ENCODE measurements at places on chromosomes 16 and 17. TPM values are rescaled to one million over a fixed set of nuclear protein-coding genes. Genes with fewer than 3 reads are reported as not detected.

The GNG13 gene
- total RNA-seq = 0.31 TPM

DNA sequence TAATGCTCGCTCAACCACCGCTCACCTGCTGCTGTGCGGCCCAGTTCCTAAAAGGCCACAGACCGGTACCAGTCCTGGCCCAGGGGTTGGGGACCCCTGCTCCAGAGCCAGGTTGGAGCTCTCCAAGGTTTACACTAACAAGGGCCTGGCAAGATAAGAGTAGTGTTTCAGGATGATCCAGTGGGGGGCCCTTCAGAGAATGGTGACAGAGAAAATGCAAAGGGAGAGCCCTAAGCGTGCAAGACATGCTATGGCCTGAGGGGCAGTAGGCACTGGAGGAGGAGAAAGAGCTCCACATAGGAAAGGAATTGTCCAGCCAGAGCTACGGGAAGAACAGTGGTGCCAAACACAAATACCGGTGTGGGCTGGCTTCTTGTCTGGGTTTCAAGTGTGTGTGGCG, 233.4 kb downstream of the STX8 start:
- no peak for DNase-seq

DNA sequence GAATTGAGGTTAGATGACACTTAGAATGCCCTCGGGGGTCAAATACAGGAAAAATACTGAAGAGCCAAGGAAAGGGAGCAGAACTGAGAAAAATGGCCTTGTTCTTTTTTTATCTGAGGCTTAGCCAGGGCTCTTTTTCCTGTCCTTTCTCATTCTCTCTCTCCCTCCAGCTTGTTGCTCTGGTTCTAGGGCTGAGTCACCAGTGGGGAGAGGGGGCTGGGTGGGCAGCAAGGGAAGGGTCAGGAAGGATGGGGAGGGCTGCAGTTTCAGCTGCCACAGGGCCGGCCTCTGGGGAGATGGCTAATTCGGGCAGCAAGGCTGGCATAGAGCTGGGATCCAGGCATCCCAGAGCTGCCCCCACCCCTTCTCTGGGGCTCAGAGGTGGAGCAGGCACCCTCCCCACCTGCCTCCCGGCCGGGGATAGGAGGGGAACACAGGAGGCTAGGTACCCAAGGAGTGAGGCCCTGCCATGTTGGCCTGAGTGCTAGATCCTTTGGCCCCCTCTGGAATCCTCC, 3.9 kb downstream of the ITGA3 start:
- DNase-seq = no peak

GRCh38 chr17:57935833-57936807, 19.1 kb downstream of the CUEDC1 start:
- no peak for DNase-seq

GRCh38 chr16:87830673-87831420, 38.5 kb downstream of the SLC7A5 start:
- no peak for DNase-seq

The CLEC18B gene
- total RNA-seq = 2.0 TPM

The HID1 gene
- 56.9 TPM for total RNA-seq

- DNase-seq = no peak
These were observed 10.9 kb downstream of the STH start for GRCh38 chr17:46009681-46010596.

The KRT35 gene
- total RNA-seq = not detected

The ATXN7L3 gene
- 96.4 TPM for total RNA-seq

The CCDC40 gene
- 2.1 TPM for total RNA-seq

The CD300LB gene
- 0.27 TPM for total RNA-seq

The RAMP2 gene
- total RNA-seq = 5.7 TPM

GRCh38 chr17:40485851-40486521, 15.4 kb downstream of the TNS4 start:
- no peak for DNase-seq

- no peak for DNase-seq
These were observed 98.6 kb upstream of the RPL38 start for GRCh38 chr17:74104921-74105320.

DNA sequence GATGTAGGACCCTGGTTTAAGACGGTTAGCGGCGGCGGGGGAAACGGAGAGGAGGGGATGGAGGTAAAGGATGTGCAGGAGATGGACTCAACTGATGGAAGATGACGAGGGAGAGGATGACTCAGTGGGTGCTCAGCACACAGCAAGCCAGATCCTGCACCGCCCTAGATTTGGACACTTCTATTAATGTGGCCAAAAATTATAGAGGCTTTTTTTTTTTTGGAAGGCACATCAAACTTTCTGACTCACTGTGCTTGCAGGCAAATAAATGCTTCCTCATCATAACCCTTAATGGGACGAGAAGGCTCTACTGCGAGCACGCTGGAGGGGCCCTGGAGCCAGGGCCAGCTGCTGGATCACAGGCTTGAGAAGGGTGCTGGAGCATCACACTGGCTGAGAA, 36.0 kb downstream of the RTN4RL1 start:
- DNase-seq = no peak

The GRIN2A gene
- 0.57 TPM for total RNA-seq

The CPPED1 gene
- total RNA-seq = 23.4 TPM

The KRT27 gene
- not detected for total RNA-seq

DNA sequence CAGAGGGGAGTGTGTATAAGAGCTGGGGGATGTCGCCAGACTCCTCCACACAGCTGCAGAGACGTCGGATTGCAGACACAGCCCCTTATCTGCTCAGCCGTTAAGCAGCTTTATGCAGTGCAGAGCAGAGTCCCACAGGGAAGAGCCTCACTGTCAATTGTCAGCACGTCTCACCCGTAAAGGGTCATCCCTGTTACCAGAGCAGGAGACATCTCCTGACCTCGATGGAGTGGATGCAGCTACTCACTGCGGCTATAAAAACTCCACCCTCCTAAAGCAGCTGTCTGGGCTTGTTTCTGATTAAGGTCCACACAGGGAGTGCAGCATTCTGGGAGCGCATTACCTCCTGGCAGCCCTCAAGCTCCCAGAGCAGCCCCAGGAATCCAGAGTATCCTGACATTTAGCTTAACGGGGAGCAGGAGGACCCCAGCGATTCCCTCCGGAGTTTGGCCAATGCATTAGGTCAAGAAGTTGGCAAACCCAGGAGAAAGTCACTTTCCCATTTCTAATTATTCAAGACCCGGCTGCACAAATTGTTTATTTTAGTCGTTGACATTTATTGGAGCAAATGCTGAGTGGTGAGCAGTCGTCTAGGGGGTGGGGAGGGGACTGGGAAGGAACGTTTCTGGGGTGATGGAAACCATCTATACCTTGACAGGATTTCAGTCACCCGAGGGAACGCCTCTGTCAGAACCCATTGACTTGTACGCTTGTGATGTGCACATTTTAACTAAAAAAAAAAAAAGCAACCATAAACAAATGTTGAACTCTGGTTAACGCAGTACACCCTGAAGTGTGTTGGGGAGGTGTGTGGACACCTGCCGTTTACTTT, 100.0 kb upstream of the ZNF469 start:
- no peak for DNase-seq

The SCN4A gene
- 0.22 TPM for total RNA-seq

DNA sequence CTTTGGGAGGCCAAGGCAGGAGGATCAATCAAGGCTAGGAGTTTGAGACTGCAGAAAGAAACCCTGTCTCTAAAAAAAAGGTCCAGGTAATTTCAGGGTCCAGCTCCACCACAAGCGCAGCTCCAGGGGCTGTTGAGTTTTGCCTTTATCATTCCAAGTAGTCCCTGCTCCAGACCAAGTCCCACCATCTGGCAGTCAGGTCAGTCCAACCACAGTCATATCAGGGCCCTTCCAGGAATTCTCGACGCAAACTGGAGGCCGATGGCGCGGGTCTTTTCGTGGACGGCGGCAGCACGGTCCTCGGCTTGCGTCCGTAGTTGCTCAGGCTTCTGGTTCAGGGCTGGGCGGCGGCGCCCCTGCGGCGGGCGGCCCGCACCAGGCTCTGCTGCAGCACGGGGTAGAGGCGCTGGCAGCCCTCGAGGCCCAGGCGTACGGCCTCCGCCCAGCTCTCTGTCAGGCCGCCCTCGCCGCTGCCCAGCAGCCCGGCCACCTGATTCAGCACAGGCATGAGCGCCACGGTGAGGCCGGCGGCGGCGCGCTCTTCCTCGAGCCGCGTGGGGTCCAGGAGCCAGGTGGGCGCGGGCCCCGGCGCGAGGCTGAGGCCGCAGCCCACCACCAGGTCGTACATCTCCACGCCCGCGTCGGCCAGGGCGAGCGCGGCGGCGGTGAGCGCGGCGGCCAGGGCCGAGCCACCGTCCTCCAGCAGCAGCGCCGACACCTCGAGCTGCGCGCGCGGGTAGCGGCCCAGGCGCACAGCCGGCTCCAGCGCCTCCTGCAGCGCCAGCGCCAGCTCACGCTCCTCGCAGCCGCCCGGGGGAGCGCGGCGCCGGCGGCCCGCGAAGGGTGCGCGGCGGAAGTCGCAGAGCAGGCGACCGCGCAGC, 752 bp downstream of the EXOSC6 start:
- peak; percentile 70 for DNase-seq

DNA sequence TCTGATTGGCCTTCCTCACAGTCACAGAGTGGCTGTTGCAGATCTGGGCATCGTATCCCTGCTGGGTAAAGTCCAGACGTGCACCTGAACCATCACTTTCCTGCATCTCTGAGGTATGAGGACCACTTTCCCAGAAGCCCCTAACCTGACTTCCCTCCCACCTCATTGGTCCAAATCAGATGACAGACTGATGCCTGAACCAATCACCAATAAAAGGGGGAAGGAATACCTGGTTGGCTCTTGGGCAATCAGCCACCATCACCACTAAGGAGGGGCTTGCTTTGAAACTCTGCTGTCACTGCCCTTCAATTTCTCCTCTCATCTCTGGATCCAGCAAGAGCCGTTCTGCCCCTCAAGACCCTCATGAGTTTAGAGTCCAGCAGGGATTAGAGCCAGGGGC, 13.6 kb upstream of the WFDC1 start:
- DNase-seq = no peak

DNA sequence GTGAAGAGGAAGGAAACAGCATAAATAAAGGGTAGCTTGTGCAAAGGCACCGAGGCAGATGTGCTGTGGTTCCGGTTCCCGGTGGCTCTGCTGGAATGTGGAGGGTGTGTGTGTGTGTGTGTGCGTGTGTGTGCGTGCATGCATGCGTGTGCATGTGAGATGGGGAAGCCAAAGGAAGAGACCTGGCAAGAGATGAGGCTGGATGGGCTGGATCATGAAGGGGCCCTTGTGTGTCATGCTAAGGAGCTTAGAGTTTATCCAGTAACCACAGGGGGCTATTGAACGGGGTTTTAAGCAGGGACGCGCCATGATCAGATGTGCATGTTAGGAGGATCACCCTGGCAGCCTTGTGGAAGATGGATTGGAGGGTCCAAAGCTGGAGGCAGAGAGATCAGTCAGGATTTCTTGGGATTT, 8.3 kb downstream of the WSCD1 start:
- DNase-seq = no peak

DNA sequence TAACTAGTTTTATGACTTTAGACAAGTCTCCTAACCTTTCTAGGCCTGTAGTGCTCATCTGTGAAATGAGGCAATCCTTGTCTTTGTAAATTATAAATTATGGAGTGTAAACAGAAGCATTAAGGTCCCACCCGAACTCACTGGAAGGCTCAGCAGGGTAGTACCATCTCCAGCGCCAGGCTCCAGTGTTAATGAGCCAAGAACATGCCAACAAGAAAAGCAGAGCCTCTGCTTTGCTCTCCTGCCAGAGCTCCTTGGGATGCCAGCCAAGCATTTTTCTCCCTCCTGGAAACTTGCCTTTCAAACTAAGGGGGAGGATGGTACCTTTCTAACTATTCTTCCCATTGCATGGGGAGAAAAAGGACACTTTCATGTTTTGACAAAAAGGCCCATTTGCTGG, 14.9 kb downstream of the LIMD2 start:
- DNase-seq = no peak

DNA sequence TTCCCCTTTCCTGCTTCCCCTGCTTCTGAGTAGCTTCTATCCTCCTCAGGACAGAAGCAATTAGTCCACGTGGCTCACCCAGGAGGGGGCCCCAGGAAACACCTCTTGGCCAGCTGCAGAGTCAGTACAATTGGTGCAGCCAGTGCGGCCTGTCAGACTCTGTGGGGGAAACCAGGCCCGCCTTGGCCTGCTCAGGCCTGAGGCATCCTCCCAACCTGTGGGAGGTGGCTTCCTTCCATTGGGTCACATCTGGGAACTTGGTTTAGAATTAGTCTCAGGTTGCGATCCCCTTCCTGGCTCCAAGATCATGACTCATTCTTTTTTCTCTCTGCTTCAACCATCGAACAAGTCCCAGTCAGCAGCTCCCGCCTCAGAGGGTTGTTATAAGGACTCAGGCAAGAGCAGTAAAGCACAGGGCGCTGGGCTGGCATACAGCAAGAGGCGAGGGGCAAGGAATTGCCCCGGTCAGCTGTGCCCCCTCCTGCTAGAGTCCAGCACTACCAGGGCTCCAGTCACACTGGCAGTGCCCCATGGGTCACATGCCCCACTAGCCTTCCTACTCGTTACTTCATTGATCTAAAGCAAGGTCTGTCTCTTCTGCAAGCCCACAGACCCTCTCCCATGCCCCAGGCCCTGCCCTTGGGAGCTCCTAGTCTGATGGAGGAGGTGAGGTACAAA, 8.1 kb upstream of the EPX start:
- no peak for DNase-seq

The TNP2 gene
- total RNA-seq = not detected

DNA sequence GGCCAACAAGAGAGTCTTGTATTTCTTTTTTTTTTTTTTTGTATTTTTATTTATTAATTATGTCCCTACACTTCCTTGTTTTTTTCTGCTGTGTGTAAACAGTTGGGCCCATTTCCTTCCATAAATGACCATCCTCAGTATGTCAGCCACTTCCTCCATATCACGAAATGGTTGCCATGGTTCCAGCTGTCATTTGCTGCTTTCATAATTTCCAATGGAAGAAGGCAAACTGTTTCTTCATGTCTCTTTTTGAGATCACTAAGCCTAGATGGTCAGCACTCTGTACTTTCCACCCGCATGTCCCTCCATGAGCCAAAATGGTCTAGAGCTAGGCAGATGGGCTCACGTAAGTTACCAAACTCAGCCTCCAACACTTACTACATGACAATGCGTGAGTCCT, 133.5 kb upstream of the FOXF1 start:
- DNase-seq = no peak

DNA sequence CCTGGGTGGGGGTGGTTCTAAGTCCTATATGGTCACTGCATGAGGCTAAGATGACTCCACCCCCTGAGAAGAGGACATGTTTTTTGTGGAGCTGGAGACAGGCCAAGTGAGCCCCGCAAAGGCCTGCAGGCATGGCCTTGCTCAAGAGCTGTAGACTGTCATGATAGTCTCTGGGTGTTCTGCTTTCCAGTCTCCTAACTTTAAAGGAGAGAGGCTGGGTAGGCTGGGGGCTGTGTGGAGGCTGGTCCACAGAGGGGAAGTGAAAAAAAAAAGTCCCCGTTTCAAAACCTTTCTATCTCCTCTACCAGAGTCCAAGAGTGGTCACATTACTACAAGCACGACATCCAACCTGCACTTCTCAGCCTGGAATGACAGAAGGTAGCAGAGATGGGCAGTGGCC, 27.1 kb downstream of the CDRT4 start:
- DNase-seq = no peak

DNA sequence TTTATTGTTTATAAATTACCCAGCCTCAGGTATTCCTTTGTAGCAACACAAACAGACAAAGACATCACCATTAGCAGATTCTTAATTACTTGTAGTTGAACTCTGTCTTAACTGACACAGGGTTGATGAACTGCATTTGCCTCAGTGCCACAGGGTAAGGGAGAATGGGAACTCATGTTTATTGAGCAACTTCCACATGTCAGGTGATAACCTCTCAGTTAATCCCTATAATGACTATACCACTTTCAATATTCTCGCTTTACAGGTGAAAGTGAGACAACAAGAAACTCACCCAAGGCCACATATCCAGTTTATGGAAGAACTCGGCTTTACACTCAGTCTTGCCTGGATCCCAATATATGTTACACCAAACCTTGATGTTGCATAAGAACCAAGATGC, 8.6 kb downstream of the PDILT start:
- no peak for DNase-seq
